ENCODE measurements at places on chromosomes 11 and 22.

DNA sequence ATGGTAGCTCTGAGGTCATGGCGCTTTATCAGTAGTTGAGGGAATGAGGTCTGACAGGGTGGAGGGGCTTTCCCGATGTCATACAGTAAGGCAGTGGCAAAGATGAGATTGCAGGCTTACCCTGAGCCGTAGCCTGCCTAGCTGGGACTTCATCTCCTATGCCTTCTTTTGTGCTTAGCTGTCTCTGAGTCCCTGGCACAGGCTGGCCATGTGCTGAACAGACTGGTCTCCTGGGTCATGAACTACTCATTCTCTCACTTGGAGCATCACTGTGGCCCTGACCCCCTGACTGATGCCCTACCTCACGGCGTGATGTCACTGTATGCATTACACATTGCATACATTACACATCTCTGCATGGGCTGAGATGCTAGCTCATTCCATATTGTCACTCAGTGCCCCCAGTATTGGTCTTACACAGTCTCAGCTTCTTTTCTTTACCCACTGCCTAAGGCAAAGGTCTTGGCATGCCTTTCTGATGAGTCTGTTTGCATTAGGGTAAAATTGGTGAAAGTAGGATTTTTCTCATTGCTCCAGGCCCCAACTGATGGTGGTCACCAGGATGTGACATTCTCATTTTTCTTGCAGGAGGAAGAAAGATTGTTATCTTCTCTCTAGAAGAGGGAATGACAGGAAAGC lies 389.4 kb upstream of the CADM1 start:
- no peak for DNase-seq

- no peak for DNase-seq
Measured at GRCh38 chr11:126898802-126899201, 101.8 kb downstream of the KIRREL3 start.

- DNase-seq, result no peak
Measured at GRCh38 chr11:29005401-29005980, 897.3 kb downstream of the METTL15 start.

- peak; percentile 58 for DNase-seq
Measured at GRCh38 chr11:47184711-47185304, 1.4 kb downstream of the PACSIN3 start.

DNA sequence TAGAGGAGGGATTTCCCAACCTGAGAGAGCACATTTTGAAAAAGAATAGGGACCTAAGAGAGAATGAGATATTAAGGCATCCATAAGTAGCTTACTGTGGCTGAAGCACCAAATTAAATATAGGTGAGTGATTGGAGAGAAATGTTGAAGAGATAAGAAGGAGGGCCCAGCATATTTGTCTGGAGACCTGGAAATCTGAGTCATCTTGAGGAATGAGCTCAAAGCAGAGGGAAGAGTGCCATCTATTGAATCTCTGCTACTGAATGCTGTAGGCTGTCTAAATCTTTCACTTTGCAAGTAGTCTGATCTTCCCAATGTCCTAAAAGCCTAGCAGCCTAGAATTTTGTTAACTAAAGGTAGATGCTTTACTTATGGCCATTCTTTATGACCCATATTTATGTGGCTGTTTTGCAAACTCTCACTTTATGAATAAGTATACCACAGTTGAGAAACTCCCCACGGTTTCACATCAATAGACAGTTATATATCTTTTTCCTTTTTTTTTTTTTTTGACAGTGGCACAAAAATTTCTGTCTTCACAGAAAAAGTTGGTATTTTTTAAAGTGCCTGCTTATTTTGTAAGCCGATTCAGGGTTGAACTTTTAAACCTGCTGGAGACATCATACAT lies 2093.5 kb downstream of the LRRC4C start:
- DNase-seq, result no peak

DNA sequence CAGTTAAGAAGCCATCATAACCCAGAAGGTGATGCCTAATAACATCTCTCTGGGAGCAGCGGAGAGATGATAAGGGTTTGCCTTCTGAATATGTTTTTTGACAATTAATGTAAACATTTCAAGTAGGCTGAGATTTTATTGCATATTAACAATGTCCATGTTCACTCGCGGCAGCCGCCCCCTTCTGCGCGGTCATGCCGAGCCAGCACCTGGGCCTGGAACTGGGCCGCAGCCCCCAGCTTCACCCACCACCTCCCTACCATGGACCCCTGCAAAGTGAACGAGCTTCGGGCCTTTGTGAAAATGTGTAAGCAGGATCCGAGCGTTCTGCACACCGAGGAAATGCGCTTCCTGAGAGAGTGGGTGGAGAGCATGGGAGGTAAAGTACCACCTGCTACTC lies 4.3 kb upstream of the SAA1 start:
- no peak for DNase-seq

DNA sequence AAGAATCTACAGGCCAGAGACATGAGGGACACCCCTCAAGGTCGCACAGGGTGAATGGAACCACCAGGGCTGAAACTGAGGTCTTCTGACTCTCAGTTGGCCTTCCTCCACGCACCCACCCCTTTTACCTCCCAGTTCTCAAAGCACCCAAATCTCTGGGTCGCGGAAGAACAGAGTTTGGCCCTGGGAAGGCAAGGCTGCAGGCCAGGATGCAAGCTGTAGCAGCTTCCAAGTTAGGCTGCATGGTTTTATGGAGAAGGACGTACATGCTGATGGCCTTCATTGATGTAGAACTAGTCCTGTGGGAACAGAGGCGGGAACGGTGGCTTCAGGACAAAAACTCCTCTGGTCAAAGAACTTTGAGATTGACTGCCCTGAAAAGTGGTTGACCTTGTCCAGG lies 143.5 kb upstream of the B3GAT1 start:
- DNase-seq, result no peak

DNA sequence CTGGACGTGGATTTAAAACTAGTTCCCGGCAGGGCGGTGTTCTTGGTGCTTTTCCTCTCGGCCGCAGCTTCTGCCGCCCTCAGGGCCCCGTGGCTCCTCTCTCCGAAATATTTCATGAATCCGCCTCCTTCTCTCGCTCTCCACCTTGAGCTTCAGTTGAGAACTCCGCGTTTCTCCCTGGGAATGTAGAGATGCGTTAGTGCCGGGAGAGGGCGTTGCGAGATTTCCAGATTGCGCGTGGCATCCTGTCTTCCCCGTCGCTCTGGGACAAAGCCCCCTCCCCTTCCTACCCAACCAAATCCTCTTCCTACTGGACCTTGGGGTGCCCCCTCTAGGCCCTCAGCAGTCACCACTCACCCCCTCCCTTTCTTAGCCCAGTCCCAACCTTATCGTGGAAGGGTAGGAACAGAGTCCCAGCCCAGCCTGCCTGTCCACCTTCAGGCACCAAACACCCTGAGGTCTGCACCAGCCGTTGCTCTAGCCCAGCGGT lies 15.5 kb upstream of the RAC2 start:
- DNase-seq, result no peak

DNA sequence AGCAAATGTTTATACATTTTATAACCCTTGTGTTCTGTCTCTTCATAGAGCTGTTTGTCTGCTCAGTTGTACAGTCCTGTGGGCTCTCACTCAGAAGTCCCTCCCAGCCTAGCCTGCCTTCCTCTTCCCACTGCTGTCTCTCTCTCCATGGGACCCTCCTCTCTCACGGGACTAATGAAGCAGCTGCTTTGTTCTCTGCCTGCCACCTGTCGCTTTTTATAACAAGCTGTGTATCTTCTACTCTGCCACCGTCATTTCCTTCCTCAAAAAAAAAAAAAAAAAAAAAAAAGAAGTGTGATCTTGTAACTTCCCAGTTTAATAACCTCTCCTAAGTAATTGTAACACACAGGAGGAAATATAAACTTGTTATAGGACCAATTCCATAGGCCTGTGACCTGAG lies 92.2 kb upstream of the ALKBH3 start:
- peak; percentile 49 for DNase-seq

DNA sequence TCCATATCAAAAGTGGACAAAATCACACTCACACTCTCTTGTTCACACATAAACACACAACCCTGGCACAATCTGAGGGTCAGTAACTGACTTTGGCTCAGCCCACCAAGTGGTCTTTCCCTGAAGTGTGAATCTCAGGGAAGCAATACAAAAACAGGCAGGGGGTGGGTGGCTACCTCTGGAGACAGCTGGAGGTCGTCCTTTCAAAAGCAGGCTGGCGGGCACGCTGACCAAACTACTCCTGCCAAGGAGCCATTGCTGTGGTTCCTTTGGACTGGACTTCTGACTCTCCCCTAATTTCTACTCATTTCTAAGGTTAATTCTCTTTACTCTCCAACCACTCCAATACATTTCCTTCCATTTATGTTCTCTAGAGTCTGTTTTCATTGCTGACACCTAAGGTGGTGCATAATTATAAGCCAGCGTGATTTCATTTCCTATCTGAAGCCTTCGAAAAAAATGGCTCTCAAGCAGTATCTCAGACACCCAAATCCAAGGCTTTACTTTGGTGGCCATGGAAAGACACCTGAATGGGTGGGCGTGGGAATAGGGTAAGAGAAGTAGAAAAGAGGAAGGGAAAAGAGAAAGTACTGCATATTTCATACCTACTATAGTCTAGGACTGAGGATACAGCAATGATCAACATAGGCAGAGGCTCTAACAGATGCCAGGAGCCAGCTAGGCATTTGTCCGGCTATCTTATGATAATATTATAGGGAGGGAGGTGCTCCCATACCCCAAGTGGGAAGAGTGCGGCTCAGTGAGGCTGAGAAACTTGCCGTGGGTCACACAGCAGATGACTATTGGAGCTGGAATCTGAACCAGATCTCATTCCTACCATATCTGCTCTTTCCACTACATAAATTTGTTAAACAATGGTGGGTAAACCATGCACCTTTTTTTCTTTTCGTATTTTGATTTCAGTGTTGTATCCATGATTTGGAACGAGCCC lies 22.0 kb downstream of the FZD4 start:
- no peak for DNase-seq

DNA sequence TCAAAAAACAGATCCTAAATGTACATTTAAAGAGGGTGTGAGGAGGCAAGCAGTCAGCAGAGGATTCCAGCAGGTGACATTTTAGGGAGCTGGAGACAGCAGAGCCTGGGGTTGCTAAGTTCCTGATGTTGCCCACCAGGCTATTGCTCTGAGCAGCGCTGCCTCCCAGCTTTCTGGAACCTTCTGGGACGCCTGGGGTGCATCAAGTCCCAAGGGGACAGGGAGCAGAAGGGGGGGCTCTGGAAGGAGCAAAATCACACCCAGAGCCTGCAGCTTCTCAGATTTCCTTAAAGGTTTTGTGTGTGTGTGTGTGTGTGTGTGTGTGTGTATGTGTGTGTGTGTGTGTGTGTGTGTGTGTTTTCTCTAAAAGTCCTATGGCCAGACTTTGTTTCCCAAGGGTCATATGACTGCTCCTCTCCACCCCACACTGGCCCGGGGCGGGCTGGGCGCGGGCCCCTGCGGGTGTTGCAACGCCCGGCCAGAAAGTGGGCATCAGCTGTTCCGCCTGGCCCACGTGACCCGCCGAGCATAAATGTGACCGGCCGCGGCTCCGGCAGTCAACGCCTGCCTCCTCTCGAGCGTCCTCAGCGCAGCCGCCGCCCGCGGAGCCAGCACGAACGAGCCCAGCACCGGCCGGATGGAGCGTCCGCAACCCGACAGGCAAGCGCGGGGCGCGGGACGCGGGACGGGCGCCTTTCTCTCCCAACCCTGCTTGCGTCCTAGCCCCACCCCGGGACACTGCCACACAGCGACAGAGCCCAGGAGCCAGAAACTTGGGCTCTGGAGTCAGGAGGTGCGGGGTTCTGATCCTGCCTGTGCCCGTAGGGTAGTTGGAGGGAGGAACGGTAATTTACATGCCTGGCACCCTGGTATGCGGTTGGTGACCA lies at the start of gene HMOX1:
TSS of gene HMOX1 (plus strand) at position 560 of the 887 bp plus-strand sequence. CDS start at position 638, 78 bp downstream.
- peak; percentile 92 for DNase-seq

GRCh38 chr11:68181719-68182451 lies 31.2 kb downstream of the KMT5B start:
- no peak for DNase-seq

DNA sequence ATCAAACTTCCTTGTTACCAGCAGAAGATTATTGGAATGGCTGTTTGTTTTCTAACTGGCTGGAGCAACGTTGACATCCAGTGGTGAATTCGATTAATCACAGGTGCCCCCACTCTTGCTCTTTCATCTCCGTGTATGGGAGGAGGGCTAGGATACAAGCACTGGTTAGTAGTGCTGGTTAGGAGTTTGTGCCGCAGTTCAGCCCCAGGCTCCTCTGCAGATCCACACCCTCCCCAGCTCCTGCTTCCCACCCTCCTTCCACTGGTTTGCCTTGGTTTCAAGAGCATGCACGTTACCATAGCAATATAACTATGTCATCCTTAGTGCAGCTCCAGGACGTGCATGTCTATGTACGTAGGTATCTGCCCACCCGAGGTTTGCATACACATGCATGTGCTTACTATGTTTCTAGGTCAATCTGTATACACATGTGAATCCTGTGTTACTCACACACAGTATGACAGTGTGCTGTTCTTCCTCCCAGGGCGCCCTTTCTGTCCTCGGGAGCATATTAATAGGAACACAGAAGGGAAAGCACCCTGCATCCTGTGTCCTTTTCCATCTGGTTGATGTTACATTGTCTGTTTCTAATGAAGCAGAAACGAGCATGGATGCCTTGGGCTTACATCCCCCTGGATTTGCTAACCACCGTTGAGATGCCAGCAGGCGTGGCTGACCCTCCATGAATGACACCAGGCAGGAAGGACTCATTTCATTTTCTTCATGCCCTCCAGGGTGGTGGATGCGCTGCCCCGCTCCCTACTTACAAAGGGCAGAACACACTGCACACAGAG lies 539.3 kb downstream of the OPCML start:
- DNase-seq, result no peak

DNA sequence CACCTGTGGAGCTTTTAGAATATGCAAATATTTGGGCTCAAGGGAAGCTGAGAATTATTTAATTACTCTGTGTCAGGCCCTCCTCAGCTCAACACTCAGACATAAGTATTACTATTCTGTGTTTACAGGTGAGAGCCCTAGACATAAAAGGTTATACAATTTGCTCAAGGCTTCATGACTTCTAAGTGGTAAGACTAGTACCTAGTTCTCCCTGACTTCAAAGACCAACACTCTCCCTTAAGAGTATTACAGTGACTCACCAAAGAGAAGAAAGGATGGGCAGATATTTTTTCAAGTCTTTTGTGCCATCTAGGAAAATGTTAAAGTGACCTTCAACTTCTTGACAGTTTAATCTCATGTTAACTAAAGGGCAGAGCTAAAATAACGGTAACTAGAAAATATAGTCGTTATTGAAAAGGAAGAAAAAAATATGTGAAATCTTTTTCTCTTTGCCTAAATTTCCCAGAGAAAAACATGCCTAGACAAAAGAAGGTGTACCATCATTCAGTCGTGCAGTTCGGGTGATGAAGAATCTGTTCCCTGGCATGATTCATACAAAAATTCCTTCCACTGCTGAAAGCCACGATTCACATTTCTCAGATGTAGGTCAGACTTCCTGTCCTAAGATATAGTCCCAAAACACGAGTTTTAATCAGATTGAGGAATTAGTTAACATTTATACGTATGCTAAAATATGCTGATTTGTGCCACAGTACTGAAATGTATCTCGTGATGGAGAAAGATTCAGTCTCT lies 849.1 kb upstream of the API5 start:
- no peak for DNase-seq
